ENCODE measurements at places on chromosomes 5 and 9. TPM values are rescaled to one million over a fixed set of nuclear protein-coding genes. Genes with fewer than 3 reads are reported as not detected.

PROB1 gene
- 3.1 TPM for total RNA-seq

OR13C4 gene
- total RNA-seq = not detected

GABRP gene
- total RNA-seq = not detected

TMEM232 gene
- total RNA-seq = 4.0 TPM

IFNA21 gene
- not detected for total RNA-seq

NR5A1 gene
- not detected for total RNA-seq

NEUROG1 gene
- not detected for total RNA-seq

PCDHGB1 gene
- total RNA-seq = not detected

- no peak for DNase-seq
Measured at GRCh38 chr5:142364251-142365145, 39.7 kb upstream of the SPRY4 start.

GRCh38 chr5:58672521-58672920 lies 89.6 kb downstream of the RAB3C start:
- DNase-seq = no peak

DNA sequence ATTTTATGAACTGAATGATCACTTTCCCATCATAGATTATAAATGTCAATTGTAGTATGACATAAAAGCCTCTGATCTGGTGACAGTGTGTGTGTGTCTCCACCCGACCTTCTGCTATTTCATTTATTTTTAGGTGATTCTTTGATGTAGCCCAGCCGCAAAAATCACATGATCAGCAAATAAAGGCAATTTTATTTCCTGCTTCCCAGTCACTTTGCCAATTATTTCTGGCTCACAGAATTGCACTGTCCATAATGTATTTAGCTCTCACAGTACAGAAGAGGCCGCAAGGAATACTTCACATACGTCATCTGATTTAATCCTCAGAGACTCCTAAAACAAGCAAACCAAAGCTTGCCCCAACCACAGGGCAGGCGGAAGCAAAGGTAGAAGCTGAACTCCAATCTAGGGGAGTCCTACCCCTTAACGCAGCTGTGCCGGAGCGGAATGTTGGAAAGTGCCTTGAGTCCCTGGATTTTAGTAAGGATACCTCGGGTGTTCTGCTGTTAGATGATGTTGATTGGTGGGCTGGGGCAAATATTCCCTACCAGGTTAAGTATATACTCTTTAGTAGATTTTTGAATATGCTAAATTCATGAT lies 384.0 kb upstream of the IRX4 start:
- no peak for DNase-seq

DNA sequence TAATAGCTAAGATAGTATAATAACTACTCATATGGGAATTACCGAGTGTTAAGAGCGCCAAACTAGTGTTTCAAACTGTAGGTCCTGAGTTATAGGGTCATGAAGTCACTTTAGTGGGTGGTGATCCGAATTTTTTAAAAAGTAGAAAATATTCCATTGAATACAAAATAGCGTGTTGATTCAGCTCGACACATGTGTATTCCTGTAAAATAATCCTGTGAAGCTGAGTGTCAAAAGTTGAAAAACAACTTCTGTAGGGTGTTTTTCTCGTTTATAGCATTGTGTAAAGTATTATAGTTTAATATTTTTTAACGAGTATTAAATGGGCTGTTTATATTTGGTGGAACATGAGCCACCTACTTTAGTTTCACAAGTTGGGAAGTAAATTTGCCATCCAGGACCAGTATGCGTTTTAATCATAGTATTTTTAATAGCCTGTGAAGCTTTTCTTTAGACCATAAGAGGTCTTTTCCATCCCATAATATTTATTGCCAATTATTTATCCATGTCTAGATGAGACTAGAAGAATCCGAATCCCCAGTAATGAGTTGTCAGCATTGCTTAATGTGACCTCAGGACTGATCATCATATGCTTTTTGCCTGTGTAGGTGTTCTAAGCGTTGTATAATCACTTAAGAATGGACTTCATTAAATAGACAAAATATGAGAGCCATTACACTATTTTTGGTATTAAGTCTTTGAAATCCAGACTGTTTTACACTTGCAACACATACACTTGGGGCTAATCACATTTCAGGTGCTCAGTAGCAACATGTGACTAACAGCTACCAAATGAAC lies 84.1 kb downstream of the PTPDC1 start:
- no peak for DNase-seq

- no peak for DNase-seq
Measured at GRCh38 chr9:136774416-136775045, 10.2 kb upstream of the LCN15 start.

GRCh38 chr5:172835290-172835993 lies 1.4 kb downstream of the ERGIC1 start:
- no peak for DNase-seq

DNA sequence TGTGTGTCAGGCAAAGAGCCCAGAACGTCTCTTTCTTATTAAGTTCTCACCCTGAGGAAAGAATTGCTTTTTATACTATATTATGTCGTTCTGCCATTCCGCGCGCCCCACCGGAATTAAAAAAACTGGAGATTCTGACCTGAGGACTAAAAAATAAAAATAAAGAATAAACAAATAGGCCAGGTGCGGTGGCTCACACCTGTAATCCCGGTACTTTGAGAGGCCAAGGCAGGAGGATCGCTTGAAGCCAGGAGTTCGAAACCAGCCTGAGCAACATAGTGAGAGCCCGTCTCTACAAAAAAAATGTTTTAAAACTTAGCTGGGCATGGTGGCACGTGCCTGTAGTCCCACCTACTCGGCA lies 677 bp upstream of the DYNC2I2 start:
- DNase-seq = no peak

- no peak for DNase-seq
Measured at GRCh38 chr9:12680341-12680740, 12.8 kb upstream of the TYRP1 start.

DNA sequence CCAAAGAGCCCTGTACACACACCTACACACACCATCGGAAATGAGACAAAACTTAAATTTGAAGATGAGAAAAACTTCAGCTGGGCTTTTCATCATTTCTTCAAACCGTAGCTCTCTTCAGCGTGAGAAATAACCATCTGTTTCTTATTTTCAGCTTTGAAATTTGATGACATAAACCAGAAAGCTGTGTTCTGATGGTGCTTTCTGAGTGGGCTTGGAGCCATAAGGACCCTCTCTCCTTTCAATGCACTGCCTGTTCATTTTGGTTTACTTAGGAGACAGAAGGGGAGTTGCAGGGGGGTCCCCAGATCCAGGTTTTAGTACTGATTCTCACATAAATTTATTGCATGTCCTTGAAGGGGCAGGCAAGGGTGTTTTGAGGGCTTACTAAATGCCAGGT lies 9.5 kb downstream of the FBXO10 start:
- no peak for DNase-seq

DNA sequence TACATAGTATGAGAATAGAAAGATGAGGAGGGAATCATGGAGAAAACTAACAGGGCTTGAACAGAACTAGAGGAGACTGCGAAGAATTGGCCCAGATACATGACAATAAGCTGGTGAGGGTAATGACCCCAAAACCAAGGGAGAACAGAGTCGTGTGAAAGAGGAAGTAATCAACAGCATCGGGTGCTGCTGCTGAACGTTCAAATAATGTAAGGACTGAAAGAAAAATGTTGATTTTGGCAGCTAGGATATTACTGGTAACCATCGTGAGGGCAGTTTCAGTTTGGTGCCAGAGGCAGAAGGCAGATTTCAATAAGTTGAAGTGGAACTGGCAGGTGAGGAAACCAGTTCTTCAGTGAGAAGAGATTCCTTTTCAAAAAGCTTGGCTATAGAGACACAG lies 66.8 kb upstream of the SMC2 start:
- DNase-seq = no peak

DNA sequence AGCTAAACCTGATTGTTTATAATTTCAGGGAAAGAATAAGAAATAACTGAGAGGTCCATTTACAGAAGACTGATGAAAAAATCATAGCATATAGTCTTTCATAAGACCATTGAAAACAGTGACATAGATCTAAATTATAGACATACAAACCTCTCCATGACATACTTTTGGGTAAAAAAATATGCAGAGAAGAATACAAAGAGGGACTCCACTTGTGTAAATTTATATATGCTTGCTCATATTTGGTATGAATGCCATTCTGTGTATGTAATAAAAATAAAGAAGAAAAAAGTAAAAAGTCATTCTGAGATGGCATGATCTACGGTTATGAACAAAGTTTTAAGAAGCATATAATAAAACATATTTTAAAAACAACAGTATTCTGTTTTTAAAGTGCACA lies 310.7 kb downstream of the ASTN2 start:
- no peak for DNase-seq

DNA sequence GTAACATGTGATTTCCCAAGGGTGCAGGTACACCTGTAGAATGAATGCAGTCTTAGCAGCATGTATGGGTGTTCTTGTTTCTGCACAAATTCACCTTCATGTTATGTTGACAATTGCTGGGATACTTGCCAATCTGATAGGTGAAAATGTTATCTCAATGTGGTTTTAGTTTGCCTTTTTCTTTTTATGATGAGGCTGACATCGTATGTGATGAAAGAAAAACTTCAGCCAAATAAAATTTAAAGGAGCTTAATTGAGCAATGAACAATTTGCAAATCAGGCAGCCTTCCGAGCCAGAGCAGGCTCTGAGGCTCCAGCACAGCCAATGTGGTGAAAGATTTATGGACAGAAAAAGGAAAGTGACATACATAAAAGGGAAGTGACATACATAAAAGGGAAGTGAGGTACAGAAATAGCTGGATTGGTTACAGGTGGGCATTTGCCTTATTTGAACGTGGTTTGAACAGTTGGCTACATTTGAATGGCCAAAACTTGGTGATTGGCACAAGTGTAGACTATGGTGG lies 10.5 kb downstream of the TAL2 start:
- no peak for DNase-seq

DNA sequence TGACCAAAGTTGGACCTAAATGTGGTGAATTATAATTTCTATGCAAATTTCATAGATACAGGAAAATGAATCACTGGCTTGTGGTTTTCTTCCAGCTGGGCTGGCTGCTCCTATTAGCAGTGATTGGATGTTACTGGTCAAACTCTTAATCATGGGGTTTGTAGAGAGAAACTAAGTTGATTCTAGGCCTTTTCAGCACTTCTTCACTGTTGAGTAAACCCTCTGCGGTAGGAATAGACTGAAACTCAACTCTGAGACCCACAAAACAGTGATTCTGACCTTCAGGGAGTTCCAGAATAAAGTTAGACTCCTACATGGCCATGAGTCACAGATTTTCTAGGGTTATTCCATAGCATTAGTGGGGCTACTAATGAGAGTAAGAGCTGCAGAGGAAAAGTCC lies 47.9 kb upstream of the FKTN start:
- DNase-seq = no peak

DNA sequence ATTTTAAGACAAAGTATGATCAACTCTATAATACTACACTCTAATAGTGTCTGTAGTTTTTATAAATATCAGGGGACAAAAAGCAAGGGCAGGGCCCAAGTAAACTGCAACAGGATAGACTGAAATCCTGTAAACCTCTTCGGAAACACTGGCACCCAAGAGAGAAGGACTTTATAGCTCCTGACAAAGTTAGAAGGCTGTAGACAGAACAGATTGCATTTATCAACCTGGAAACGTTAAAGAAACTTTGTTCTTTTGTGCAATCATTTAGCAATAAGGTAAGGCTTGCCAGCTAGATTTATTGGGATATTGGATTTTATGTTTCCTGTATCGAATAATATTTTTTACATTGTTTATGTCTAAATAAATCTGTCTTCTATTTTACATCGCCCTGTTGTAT lies 91.8 kb upstream of the MAN2A1 start:
- no peak for DNase-seq

DNA sequence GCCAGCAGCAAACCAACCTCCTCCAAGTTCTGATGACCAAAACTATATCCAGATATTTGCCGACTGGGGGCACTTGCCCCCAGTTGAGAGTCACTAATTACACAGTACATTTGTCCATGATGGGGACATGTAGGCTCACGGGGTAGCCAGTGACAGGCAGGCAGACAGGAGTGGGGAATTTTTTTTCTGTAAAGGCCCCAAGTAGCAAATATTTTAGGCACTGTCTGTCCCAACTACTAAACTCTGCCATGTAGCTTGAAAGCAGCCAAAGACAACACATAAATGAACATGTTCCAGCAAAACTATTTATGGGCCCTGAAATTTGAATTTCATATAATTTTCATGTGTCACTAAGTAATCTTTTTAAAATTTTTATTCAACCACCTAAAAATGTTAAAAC lies 80.7 kb downstream of the GRIA1 start:
- no peak for DNase-seq

GRCh38 chr5:94254214-94254613 lies 364.2 kb downstream of the KIAA0825 start:
- DNase-seq = no peak

DNA sequence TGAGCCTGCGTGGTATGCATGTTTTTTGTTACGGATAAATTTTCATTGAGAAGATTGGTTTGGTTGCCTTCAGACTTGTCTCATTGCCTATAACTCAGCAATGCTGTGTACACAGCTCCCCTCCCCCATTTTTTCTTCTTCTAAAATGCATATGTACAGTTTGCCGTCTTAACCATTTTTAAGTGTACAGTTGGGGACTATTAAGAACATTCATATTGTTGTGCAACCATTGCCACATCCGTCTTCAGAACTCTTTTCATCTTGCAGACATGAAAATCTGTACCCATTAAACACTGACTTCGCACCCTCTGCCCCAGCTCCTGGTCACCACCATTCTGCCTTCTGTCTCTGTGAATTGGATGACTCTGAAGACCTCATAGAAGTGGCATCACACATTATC lies 6.2 kb downstream of the EXOC3 start:
- DNase-seq = no peak

- DNase-seq = no peak
Measured at GRCh38 chr5:156093024-156093423, 233.9 kb upstream of the SGCD start.

GRCh38 chr9:93667627-93668026 lies 91.2 kb downstream of the PHF2 start:
- DNase-seq = no peak

DNA sequence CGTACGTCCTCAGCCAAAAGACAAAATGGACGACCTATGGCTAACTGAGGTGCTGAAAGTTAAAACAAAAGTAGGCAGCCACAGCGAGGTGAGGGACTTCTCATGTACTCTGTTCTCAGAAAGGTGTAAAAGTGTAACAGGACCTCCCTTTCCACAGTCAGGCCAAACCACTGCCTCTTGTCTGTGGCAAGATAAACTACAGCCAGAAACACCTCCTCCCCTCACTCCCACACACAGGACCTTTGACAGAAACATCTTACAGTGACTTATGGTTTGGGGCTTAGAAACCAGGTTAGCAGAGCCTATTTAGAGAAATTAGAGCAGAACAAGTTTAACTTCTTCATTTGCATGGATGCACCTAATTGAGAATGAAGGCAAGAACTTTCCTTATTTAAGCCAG lies 499.1 kb upstream of the GRIN3A start:
- DNase-seq = no peak

DNA sequence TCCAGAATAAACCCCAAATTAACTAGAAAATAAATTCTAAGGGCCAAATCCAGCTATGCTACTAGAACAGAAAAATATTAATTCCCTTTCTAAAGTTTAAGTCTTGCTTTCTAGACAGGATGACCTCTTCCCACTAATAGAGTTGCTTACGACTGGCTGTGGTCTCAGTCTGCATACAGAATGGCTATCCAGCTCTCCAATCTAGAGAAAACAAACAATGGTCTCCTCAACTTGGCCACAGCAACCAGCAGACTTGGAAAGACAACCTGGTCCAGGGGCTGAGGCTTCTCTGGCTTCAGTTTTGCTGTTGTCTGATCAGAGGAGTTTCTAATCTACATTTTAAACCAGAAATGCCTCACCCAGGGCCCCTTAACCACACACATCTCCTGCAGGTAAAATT lies 28.9 kb downstream of the RASEF start:
- no peak for DNase-seq

- no peak for DNase-seq
Measured at GRCh38 chr5:34998058-34998789, 49.5 kb downstream of the AGXT2 start.

GRCh38 chr5:1502046-1502736 lies 21.6 kb downstream of the LPCAT1 start:
- DNase-seq = no peak

Data from activated T-cell treated with anti-CD3 and anti-CD28 coated beads, Interleukin-2, amount 50 U/mL, for 72 hours (primary cell).